ENCODE measurements at places on chromosomes 1 and 21.

DNA sequence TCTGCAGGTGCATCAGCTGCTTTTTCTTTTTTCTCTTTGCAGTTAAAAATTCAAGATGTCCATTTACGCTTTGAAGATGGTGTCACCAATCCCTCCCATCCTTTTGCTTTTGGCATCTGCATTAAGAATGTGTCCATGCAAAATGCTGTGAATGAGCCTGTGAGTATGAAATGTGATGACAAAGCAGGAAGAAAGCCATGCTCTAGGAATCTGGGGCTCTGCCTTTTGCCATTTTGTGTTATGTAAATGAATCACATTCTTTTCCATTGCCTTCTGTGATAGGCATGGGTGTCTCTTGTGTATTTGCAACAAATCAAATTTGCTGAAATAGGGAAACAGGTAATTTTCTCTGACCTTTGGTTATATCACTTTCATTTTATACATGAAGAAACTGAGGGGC, 19.4 kb downstream of the VPS13D start:
- no peak for DNase-seq

GRCh38 chr1:47229886-47230691, 1.9 kb downstream of the TAL1 start:
- no peak for DNase-seq

DNA sequence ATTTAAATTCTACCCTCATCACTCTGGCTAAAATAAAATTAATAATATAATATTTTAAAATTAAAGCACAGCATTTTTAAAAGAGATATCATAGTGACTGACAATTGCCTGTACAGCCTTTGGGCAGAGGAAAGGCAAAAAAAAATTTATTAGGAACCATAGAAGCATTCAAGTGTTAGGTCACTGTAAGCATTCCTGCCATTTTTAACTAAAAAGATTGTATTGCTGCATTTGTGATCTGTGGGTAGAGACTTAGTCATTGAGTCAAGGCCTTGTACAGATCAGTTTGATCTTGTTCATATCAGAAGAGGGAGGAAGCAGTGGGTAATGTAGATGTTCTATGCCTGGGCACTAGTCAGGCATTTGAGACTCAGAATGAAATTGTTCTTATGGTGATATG, 109.9 kb downstream of the LYPLAL1 start:
- no peak for DNase-seq

GRCh38 chr1:221072214-221072613, 193.0 kb downstream of the HLX start:
- DNase-seq, result no peak

DNA sequence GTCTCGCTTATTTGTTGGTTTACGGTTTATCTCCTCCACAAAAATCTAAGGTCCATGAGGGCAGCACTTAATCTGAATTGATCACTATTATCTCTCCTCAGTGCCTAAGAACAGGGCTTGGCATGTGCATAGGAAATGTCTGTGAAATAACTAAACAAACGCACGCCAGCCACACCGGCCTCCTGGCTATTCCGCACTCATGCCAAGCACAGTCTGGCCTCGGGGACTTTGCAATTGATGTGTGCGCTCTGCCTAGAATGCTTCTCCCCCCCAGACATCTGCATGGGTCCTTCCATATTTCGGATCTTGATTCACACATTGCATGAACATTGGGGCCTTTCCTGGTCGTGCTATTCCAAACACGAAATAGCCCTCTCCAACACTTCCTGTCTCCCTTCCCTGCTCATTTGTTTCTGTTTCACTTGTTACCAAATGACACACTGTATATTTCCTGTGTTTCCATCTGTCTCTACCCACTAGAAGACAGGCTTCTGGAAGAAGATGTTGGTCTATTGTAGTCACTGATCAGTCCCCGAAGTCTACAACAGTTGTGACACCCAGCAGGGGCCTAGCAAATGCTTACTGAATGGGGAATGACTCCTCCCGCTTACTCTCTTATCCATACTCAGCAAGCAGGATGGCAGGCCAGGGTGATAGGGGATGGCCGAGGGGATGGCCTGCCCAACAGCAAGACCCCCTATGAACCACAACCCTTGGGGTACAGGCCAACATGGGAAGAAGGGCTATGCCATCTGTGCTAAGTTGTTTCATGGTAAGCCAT, 93.9 kb downstream of the GLIS1 start:
- DNase-seq, result no peak

DNA sequence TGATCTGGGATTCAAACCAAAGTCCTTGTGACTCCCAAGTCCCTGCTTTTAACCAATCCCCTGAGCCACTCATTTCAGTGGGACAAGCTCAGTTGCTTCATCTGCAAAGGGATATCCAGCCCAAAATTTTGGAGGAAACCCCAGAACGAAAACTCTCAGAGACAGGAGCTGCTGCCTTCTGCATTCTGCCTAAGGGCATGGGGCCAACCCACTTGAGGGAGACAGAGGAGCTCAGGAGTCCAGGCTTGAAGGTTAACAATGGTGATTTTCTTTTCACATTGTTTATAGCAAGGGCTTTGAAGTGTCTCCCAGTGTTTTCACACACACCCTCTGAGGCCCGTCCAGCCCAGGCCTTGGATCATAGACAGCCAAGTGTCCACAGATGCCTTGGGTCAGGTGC, 148.1 kb upstream of the CTTNBP2NL start:
- DNase-seq, result peak; percentile 28

DNA sequence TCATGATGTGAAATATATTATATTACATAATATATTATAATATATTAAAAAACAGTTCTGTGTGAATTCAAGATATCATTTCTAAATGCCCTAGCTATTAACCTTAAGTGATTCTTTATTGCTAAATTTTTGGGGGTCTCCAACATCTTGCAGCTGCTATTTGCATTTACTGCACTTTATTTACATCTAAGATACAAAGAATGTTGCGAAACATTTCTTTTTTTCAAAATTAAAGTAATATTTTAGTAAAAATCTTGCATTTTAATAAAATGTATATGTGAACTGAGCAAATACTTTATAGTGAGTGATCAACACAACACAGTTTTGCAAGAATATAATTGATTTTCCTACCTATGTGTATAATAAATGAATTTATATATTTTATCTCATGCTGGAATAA, 181.1 kb downstream of the LRRC40 start:
- no peak for DNase-seq

GRCh38 chr1:114075546-114076242, 78.0 kb downstream of the SYT6 start:
- no peak for DNase-seq

DNA sequence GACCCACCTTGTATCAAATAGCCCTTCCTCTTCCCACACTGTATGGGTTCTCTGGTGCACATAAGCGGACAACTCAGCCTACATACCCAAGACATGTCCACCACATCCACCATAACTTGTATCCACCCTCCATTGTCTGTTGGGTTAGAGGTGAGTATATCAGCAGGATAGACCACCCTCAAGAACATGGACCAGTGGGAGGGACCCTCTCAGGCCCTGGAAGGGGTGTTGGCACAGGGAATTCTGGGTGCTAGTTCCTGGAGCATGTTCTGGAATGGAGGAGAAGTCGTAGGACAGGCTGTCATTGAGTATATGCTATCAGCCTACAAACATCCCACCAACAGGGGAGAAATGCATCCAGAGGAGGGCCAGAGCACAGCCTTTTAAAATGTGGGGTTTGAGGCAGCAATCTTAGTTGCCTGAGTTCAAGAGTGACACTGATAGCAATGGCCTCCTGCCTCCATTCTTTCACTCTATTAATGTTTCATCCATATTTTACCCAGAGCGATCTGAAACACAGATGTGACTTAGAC, 7.5 kb downstream of the CD55 start:
- no peak for DNase-seq

GRCh38 chr1:66626261-66626660, 92.3 kb downstream of the SGIP1 start:
- no peak for DNase-seq

DNA sequence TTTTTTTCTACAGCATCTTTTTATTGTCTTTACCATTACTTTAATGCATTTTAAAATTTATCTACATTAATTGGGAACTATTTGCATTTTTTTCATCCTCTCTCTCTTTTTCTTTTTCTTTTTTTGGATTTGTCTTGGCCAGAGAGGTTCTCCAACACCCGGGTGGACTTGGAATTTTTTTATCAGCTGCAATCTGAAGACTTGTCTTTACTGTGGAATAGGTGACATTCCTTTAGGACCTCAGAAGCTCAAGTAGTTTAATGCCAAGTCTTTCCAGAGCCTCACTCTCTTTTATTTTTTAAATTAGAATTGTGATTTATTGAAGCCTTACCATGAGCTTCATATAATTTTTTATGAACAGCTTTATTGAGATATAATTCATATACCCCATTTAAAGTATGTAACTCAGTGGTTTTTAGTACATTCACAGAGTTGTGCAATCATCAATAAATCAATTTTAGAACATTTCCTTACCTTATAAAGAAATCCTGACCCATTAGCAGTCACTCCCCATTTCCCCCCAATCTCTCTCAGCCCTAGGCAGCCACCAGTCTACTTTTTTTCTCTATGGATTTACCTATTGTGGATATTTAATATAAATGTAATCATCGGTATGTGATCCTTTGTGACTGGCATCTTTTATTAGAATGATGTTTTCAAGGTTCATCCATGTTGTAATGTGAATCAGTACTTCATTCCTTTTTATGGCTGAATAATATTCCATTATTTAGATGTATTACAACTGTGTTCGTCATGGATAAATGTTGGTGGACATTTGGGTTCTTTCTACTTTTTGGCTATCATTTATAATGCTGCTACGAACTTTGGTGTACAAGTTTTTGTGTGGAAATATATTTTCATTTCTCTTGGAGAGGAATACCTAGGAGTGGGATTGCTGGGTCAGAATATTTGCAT, 6.2 kb downstream of the TUFT1 start:
- DNase-seq, result no peak

DNA sequence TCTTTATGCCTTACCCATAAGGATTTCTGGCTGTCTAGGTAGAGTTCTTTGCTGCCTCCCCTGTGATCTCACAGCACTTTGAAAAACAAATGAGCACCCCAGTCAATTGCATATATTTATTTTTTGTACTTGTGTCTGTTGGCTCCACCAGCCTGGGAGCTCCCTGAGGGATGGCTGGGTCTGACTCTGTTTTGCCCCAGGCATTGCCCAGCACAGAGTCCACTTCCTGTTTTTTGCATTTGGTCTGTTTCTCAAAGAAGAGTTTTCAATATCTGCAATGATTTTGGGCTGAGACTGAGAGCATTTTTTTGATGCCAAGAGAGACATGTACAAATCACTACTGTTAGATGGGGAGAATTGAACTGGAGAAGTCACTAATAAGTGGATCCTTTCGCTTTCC, 125.0 kb downstream of the FOXD2 start:
- DNase-seq, result no peak

DNA sequence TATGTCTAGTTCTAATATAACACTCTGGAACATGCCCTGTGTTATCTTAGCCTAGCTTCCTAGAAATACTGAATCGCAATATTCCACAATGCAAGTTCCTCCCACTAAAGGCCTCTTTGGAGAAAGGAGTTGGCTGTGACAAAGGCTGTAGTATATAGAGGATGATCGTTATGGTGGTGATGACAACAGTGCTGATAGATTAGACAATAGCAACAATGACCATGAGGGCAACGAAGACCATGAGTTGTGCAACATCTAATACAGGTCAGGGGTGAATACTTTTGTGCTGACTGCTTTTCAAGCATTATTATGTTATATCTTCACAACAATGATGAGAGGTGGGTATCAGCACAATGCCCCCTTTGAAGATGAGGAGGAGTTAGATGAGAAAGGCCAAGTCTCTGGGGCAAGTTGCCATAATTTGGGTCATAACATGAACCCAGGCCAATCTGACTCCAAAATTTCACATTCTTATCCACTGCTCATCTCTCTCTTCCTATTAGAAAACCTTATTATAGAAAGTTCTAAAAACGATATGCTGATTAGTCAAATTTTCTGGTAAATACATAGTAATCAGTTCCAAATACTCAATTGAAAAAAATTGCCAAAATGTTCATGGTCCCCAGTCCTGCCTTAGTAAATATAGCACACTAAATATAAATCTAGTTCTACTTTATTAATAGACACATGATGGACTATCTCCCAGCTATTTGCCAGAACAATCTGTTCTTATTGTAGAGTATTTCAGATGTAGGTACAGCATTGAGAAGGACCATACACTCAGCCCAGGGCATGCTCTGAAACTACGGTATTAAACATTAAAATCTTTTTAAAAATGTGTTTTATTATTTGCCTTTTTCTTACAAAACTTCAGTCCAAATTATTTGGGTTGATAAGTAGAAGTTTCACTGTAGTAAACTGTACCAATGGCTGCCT, 37.5 kb downstream of the HIVEP3 start:
- DNase-seq, result no peak

DNA sequence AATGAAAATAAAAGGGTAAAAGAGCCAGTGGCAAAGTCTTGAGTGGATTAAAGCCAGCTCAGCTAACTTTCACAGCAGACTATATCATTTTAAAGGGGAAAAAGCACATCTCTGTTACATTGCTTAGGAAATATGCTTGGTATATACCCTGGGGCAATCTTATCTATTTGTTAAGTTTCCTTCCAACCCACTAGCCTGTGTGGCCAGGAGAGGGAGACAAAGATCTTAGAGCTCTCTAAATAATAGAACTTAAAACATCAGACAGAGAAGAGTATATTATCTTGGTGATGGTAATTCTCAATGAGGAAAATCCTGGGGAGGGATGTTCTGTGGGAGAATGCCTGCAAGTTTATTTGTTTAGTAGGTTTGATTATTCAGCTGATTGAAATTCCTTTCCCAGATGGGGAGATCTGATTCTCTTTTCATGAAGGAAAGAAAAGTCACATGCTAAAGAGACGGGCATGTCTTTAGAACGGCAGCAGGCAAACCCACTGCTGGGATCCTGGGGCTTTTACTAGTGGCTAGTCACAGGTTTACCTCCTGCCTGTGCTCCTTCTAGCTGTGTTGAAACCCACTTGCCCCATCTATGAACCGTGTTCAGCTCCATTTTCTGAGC, 3.6 kb downstream of the KCNE2 start:
- DNase-seq, result peak; percentile 52

- DNase-seq, result no peak
These were observed 6.3 kb upstream of the INAVA start for GRCh38 chr1:200888349-200888838.

GRCh38 chr1:52633291-52633754, 355 bp downstream of the SHISAL2A start:
- no peak for DNase-seq

GRCh38 chr1:28604411-28604810, 12.3 kb downstream of the RAB42 start:
- no peak for DNase-seq

- no peak for DNase-seq
These were observed 406.9 kb upstream of the B3GALT2 start for GRCh38 chr1:193593147-193593885.

GRCh38 chr1:181250038-181250437, 161.5 kb downstream of the IER5 start:
- DNase-seq, result no peak

DNA sequence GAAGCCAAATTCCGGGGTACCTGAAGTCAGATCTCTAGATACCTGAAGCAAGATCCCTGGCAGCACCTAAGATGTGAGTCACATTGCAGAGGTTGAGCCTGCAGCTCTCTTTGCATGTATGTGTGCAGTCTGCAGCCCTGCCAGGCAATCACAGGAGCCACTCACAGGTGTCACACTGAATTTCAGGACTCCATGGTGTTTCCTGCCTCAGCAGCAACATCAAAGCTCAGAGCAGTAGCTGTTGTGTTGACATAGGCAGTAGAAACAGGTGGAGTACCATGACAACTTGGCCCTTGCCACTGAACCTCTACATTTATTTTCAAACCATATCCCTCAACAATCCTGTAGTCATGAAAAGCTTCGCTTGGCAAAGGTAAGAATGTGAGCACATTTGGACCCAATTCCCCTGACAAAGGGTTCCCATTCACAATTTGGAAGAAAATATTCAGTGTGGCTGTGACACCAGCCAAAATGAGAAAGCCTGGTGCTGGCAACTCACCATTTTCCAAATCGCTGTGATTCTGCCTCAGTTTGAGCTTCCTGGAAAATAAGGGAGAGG, 419.8 kb upstream of the NFIA start:
- peak; percentile 6 for DNase-seq

Measured in body of pancreas (tissue), 4 donors.